ENCODE measurements at places on chromosomes 3 and 15. TPM values are rescaled to one million over a fixed set of nuclear protein-coding genes. Genes with fewer than 3 reads are reported as not detected.

- no peak for ATAC-seq
These were observed 183.6 kb downstream of the ATP10A start for GRCh38 chr15:25679492-25679891.

GRCh38 chr3:68363796-68364195 is 568.6 kb downstream of the TAFA4 start:
- no peak for ATAC-seq

DNA sequence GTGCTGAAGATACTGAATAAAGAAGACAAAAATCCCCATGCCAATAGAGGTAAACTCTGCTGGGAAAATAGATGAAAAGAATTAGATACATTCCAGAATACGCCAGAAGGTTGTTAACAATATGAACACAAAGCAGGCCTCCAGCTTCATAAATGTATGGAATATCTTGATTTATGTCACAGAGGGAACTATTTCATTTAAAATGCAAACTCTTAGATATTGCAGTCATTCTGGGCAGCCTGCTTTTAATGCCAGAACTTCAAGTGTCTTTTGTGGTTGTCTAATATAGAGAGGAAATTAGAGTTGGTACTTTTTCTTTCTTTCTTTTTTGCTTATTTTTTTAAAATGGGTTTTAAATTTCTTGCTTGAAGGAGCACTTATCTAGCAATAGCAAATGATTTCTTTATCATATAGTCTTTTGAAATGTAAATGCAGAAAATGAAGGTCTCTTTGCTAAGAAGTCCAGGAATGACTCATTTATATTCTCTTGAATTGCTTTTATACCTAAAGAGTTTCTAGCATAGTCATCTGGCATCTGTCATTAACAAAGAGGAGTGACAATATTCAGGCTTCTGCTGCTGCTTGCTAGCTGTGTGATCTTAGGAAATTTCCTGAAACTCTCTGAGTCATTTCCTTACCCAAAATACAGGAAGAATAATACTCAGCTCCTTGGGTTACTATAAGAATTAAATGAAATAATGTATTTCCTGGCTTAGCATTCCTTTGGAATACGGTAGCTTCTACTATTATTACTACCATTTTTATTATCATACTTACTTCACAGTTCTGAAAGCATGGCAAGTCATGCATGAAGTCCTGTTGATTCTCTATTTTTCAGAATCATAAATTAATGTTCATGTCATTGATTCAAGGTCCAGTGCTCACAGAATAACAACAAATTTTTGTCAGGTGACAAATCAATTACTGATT is 527.6 kb downstream of the DIPK2A start:
- ATAC-seq = peak; percentile 77

DNA sequence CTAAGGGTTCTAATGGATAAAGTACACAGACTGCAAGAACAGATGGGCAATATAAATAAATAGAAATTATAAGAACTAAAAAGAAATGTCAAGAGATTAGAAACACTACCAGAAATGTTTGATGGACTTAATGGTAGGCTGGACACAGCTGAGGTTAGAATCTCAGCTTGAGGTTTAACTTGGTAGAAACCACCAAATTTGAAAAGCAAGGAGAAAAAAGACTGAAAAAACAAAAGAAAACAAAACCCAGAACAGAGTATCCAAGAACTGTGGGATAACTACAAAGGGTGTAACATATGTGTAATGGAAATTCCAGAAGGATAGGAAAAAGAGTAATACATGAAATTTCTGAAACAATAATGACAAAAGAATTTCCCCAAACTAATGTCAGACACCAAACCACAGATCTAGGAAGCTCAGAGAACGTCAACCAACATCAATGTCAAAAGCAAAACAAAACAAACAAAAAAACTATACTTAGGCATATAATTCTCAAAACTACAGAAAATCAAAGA is 35.0 kb downstream of the RFX7 start:
- no peak for ATAC-seq

DNA sequence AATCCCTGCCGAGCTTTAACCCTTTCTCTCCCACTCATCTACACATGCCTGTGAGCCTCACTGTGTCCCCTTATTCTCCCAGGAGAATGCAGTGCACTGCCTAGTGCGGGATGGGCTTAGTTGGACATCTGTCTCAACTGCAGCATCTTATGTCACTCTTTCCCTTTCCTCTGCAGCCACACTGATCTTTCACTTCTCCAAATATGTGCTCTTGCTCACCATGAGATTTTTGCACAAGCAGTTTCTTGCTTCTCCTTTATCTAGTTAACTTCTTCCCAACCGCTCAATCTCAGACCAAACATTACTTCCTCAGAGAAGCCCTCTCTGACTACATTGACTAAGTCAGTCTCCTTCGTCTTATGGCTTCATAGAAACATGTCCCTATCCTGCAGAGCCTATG is 292.3 kb downstream of the KBTBD8 start:
- ATAC-seq = no peak

DNA sequence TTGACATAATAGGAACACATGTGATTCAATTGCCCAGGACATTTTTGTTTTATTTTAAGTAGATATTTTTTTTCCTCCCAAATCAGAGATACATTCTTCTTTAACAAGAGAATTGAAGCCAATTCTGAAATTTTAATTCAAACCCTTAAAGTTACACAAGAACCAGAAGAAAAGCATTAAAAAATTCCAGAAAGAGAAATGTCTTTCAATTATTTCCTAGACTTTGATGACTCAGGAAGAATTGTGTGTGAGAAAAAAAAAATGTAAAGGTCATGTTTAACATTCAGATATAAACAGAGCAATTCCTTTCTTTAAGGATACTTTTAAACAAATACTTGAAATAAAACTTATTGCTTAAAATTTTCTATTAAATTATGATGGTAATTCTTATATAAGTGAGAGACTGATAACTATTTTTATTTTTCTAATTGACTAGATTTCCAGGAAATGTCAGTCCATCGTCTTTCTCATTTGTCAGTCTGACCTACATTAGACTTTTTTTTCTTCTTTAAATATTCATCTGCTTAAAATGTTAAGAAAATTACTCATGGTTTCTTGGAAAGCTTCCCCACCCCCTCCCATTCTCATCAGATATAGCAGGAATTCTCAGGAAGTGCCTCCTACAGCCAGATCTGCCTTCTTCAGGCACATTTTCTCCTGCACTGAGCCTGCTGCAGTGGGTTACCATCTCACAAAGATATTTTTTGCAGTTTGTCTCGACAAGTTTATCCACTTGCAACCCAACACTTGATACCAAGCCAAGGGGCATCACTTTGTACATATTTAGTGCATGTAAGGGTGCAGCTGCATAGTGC is 261.8 kb upstream of the CBLB start:
- peak; percentile 53 for ATAC-seq

SYNPR gene
- not detected for total RNA-seq

DCUN1D1 gene
- total RNA-seq = 27.4 TPM

ATP13A4 gene
- not detected for total RNA-seq

Data from motor neuron (in vitro differentiated cells).